Lower leg skin (tissue), 4 donors: ENCODE measurements at places on chromosomes 4 and X. TPM values are rescaled to one million over a fixed set of nuclear protein-coding genes. Genes with fewer than 3 reads are reported as not detected.

Gene NCAPG
- 1.6 TPM for total RNA-seq

Gene CD38
- 0.08 TPM for total RNA-seq

Gene UGT2B10
- total RNA-seq: not detected

Gene PLCXD1
- 64.1 TPM for total RNA-seq

Gene FGF13
- 0.30 TPM for total RNA-seq

Gene CENPI
- 0.29 TPM for total RNA-seq

Gene PSAPL1
- 219 TPM for total RNA-seq

Gene APELA
- total RNA-seq: not detected

Gene TMPRSS11D
- total RNA-seq: 0.13 TPM

Gene F8A2
- not detected for total RNA-seq

Gene CLGN
- 0.08 TPM for total RNA-seq

Gene CLCN4
- total RNA-seq: 2.0 TPM
